Fibroblast of upper back skin (primary cell): ENCODE measurements at places on chromosomes 2 and 18.

- peak; percentile 92 for DNase-seq
Measured at GRCh38 chr2:234003972-234004617, 46.4 kb upstream of the SPP2 start.

- DNase-seq = peak; percentile 40
Measured at GRCh38 chr18:57921708-57922107, 118.6 kb upstream of the ATP8B1 start.

GRCh38 chr2:170974304-170974993, 45.4 kb downstream of the GORASP2 start:
- peak; percentile 36 for DNase-seq

DNA sequence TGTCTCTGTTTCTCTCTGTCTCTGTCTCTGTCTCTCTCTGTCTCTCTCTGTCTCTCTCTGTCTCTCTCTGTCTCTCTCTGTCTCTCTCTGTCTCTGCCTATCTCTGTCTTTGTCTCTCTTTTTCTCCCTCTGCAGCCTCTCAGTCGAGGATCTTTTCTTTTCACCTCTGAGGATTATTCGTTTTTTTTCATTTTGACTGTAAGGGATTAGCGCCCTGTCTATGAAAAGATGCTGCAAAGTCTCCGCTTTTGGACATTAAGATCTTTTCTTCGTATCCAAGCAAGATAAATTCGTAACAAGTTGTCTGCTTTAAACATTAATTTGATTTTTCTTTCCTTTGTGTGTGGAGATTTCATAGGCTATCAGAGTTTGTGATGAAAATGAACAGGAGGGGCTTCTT, 191.2 kb upstream of the TPO start:
- DNase-seq = no peak

- no peak for DNase-seq
Measured at GRCh38 chr2:69754633-69755032, 12.7 kb downstream of the ANXA4 start.

DNA sequence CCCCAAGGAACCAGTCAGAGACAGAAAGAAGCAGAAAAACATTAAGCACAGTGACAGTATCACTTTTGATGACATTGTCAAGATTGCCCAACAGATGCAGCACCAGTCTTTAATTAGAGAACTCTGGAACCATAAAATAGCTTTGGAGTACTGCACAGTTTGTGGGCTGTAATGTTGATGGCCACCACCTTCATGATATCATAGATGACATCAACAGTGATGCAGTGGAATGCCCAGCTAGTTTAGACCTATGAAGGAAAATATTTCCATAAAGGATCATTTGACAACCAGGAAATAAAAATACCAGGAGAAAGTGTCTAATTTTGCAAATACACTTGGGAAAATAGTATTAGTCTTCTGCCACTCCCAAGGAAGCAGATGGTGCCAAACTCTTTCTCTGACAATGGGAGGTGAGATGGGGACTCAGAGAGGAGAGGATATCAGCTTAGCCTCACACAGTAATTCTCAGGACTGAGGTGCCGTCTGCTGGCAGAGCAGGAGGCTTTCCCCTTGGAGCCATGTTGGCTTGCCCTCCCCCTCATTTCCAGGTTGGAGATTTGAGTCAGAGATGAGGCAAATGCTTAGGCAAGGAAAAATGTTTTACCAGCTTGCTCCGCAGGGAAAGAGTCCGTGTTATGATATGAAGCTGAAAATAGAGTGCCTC, 107.5 kb upstream of the CELF4 start:
- DNase-seq = no peak

GRCh38 chr2:138474100-138474825, 27.3 kb upstream of the SPOPL start:
- peak; percentile 23 for DNase-seq

- DNase-seq = no peak
Measured at GRCh38 chr2:157414050-157414449, 29.8 kb downstream of the CYTIP start.

GRCh38 chr2:37653805-37654378, 17.6 kb downstream of the CDC42EP3 start:
- DNase-seq = no peak

- DNase-seq = no peak
Measured at GRCh38 chr2:147639891-147640290, 204.9 kb upstream of the ACVR2A start.

DNA sequence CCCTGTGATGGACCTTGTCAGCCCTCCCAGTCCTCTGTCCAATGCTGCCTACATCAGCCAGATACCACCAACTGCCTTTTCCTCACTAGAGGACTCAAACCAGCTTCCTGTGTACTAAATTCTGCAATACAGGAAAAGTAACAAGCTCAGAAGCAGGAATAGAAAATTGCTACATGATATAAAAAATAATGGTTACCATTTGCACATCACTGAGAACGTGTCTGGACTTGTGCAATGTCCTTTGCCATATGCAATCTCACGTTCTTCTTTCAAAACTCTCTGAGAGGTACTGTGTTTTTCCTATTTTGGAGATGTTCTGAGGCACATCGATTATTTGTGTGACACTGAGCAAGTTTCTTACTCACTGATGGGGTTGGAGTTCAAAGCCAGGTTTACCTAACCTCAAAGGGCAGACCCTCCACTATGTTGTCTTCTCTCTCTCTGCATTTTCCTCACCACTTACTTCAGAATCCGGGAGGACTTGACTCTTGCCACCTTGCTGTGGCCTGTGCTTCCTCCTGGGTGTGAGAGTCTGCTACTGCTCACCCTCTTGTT, 12.1 kb downstream of the UPP2 start:
- no peak for DNase-seq
